ENCODE measurements at places on chromosomes 1 and 21.

- DNase-seq, result no peak
Measured at GRCh38 chr1:55053265-55053954, 14.1 kb downstream of the PCSK9 start.

- no peak for DNase-seq
Measured at GRCh38 chr1:67018574-67018973, 35.4 kb downstream of the SLC35D1 start.

DNA sequence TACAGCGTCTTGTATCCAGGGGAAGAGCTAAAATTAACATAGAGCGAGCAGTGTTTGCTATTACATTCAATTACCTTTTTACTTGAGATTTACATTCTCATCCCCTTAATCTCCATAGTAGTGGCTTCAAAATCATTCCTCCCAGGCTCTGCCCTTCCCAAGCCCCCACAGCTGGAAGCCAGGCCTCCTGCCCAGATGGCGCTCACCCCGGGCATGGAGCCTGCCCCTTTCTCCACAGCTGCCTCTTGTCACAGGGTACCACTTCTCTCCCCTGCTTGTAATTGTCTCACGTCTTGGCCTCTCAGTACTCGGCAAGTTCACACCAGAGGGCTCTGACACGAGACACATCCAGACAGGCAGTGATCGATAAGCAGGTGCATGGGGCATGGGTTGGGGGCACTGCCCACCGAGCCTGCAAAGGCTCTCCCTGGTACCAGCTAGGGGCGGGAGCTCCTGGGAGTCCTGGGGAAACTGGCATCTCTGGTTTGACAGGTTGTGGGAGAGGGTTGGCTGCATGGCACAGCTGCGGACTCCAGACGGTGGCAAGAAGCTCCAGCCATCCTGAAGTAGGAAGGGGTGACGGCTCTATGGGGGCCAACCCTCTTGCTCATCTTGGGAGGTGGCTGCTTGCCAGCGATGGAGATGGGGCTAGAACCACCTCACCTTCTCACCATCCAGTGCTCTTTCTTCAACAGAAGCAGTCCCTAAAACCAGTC, 20.1 kb downstream of the CASZ1 start:
- DNase-seq, result no peak

DNA sequence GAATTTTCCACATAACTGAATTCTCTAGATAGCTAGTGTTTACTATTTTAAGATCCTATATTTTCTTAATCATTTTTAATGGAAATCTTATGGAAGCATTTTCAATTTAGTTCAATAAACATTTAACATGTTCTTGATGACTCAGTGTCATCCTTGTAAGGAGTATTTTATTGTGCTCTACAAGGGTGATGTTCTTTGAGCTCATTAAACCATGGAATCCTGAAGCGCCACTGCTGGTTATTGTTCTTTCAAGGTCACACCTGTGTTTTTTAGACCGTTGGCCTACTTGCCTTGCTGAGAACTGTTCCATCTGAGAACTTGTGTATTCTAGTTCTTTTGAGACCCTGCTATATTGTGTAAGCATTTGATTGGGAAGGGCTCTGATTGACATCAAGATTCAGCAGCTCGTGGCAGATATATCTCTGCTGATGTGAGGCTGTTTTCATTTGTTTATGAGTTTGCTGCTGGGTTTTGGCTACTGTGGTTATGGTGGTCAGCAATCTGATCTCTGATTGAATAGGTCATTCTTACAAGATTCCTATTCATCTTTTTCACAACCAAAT, 132.0 kb downstream of the GIPC2 start:
- DNase-seq, result no peak

DNA sequence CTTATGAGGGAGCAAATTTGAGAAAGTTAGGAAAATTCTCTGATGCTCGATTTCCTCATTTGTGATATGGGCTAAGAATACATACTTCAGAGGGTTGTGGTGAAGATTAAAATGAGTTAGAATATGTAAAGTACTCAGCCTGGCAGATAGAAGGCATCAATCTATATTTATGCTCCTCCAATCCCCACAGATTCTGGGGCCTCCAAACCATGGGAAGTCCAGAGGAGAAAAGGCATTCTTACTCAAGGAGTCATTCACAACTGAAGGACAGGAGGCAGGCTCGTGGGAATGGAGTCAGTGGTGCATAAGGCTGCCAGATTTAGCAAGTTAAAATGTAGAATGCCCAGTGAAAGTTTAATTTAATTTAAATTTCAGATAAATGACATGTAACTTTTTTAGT, 330.0 kb upstream of the POU3F1 start:
- no peak for DNase-seq

GRCh38 chr1:906600-907420, 16.9 kb upstream of the SAMD11 start:
- DNase-seq, result no peak

DNA sequence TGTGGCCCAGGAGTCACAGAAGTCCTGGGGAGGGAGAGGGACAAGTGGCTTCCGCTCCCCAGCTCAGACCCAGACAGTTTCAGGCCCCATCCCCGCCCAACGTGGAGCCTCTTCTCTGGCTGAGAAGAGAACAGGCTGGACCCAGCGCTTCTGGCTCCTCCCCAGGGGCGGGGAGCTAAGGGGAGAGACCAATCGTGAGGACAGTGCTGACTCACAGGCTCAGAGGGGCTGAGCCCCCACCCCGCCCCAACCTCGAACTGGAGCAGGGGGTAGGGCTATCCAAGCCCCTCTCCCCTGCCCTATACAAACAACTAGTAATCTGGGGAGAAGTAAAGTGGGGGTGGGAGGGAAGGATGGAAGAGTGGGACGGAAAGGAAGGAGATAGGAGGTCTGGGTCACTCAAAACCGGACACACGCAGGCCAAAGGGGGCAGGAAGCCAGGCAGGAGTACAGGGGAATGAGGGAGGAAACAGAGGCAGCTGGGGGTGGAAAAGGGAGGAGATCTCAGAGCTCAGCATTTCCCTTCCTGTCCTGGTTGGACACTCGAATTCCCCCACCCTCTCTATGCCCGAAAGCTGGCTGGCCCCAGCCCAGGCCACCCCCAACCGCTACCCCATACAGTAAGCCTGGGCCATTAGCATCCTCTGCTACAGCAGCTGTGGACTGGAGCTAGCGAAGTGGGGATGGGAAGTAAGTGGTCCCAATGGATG, at the start of gene SHC1:
SHC1 (minus strand) TSS at position 117 of the 710 bp plus-strand sequence. CDS start 221 bp downstream, outside the sequence.
- DNase-seq, result no peak

DNA sequence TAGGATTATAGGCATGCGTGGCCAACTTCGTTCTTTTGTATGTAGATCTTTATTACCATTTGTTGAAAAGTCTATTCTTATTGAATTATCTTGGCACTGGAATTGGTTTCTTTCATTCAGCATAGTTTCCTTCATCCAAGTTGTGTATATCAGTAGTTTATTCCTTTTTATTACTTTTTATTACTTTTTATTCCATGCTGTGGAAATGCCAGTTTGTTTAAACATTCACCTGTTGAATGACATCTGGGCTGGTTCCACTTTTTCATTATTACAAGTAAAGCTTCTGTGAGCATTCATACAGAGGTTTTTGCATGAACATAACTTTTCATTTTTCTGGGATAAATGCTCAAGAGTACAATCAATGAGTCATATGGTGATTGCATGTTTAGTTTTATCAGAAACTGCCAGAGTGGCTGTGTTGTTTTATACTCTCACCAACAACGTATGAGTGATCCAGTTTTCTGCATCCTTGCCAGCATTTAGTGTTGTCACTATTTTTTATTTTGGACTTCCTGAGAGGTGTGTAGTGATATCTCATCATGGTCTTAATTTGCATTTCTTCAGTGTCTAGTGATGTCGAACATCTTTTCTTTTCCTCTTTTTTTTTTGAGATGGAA, 28.6 kb downstream of the PTPRU start:
- no peak for DNase-seq

DNA sequence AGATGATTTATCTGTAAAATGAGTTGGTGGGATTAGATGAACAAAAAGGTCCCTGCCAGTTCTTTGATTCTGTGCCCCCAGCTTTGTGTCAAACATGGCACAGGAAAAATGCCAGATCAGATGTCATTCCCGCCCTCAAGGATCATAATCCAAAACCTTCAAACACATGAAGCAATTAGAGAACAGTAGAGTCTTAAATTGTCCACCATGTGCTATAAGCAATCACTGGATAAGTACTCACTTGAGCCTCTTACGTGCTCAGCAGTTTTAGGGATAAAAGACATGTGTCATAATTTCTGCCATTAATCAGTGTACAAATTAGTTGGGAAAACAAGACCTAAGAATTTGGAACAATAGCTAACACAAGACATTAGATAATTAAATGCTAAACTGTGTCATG, 15.4 kb upstream of the KIAA0040 start:
- DNase-seq, result no peak

DNA sequence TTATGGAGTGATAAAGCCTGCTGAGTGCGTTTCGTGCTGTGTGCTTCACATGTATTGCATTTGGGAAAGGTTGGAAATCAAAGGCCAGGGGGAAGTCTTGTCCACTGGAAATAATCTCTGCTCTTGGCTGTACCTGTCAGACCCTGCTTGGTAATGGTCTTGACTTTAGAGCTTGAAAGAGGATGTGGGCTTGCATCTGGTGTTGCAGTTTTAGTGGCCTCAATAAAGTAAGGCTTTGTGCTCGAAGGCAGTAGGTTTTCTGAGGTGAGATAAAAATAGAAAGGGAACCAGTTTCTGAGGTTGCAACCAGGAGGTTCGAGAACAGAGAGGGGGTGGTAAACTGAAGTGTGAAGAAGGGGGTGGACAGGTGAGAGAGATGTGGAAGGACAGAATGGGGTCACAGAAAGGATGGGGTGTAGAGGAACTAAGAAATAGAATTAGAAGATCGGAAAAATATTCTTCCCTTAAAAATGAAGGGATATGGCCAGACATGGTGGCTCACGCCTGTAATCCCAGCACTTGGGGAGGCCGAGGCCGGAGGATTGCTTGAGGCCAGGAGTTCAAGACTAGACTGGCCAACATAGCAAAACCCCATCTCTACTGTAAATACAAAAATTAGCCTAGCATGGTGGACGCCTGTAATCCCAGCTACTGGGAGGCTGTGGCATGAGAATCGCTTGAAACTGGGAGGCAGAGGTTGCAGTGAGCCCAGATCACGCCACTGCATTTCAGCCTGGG, 1.5 kb downstream of the S100PBP start:
- peak; percentile 15 for DNase-seq

DNA sequence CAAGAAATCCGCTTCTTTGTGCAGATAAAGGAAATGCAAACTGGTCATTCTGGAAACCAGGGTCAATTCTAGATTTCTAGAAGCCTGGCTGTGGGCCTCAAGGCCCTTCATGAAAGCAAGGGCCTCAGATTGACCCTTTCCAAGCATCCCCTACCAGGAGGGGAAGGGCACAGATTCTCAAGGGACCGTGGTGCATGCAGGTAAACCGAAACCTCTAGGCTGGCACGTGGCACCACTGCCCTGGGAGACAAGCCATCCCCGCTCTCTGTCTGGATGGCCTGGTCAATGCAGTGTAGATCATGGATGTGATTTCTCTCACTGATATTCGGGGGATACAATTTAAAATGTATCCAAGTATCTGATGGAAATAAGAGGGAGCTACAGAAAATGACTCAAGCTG, 69.4 kb downstream of the TOMM20 start:
- no peak for DNase-seq

DNA sequence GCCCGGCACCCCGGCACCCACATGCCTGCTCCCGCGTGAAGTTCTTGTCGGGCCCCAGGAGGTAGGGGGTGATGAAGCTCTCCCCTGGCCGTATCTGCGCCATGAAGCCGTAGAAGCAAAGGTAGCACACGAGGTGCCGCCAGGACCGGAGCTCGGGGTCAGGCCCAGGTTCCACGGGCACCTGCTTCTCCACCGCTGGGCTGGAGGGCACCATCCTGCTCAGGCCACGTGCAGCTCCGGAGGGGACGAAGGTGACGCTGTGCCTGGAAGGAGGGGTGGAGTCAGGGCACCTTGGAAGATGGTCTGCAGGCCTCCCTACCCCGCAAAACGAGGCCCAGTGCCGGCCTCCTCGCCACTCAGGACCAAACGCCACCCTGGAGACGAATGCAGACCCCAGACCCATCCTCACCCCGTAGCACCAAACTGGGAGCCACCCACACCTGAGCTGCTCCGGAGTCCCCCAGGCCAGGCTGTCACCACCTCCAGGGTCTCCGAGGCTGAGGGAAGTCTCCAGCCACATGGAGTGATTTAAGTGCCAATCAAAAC, 4.4 kb downstream of the SLC19A1 start:
- DNase-seq, result no peak

- no peak for DNase-seq
Measured at GRCh38 chr21:29449306-29449950, 150.7 kb downstream of the BACH1 start.

GRCh38 chr1:184610876-184611595, 143.6 kb downstream of the EDEM3 start:
- DNase-seq, result no peak

DNA sequence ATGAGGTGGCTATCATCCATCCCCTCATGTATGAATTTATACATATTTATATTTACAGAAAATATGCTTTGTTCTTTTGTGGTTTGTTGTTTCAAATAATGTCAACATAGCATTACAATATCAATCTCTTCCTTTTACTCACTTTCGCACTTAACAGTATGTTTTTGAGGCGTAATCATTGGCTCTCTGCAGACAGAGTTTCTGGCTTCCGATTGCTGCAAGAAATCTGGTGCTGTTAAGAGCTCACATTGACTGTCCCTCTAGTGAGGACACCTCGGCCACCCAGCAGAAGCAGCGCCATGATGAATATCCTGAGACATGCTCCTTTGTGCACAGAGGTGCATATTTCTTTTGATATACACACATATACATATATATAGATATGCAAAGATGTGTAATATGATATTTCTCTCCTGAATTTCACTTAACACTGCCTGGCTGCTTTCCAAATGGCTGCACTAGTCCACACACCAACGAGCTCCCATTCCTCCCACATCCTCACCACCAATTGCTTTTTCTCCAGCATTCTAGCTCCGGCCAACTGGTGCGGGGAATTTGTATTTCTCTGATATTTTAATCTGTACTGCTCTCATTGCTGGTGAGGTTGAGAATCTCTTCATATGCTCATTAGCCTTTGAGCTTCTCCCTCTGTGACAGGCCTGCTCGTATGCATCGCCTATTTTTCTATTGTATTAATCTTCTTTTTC, 248.4 kb downstream of the SIPA1L2 start:
- DNase-seq, result no peak

- no peak for DNase-seq
Measured at GRCh38 chr1:162070825-162071224, 1.3 kb downstream of the NOS1AP start.

DNA sequence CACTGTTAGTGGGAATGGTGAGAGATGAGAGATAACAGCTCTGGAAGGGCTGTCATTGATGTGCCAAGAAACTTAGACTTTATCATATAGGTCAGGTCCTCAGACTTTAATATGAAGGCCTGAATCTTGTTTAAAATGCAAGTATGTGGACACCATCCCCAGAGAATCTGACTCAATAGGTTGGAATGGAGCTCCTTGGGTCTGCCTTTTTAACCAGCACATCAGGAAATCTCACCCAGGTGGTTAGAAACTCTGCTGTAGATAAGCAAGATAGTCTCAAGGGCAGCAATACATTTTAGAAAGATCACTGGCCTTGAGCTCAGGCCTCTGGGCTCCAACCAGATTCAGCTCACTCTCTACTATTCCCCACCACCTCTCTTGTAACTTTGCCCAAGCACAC, 180.4 kb downstream of the SLC44A5 start:
- no peak for DNase-seq

- no peak for DNase-seq
Measured at GRCh38 chr1:23376890-23377811, 7.5 kb upstream of the ZNF436 start.

All from activated CD4-positive, alpha-beta T cell treated with anti-CD3 and anti-CD28 coated beads for 24 hours (primary cell).